ENCODE measurements at places on chromosomes 12 and 14.

GRCh38 chr14:50533241-50533705 is 904 bp upstream of the MAP4K5 start:
- DNase-seq = no peak

DNA sequence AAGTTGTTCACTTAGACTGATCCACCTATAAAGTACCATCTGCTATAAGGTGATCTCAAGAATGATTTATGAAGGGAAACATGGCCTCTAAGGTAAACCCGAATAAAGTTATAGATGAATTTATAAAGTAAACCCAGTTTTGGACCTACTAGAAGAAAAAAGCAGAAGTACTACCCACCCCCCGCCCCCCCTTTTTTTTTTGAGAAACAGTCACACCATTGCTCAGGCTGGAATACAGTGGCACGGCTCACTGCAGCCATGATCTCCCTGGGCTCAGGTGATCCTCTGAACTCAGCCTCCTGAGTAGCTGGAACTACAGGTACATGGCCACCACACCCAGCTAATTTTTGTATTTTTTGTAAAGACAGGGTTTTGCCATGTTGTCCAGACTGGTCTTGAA is 3.9 kb downstream of the ENTPD5 start:
- no peak for DNase-seq

GRCh38 chr14:93987815-93988476 is 9.2 kb upstream of the CCDC197 start:
- no peak for DNase-seq

- no peak for DNase-seq
These were observed 71.5 kb upstream of the ARHGAP5 start for GRCh38 chr14:32005628-32006027.

GRCh38 chr12:108845696-108846095 is 11.7 kb downstream of the SSH1 start:
- no peak for DNase-seq

- DNase-seq = no peak
These were observed 149.8 kb downstream of the GPHN start for GRCh38 chr14:66657780-66658179.

DNA sequence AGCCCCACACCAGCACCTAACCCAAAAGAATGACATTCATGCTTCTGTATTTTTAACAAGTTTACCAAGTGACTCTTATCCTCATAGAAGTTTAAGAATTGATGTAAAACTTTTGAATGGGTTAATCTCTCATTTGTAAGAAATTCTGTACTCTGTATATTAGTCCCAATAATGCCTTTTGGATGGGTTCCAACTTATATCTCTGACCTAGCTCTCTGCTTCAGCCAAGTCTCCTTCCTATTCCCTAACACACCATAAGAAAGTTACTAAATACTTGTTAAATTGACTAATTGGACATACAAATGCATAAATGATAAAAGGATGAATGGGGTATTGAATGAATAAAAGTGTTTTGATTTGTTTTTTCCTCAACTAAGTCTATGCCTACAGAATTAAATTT is 557.3 kb downstream of the TMTC2 start:
- no peak for DNase-seq

GRCh38 chr14:97366400-97366799 is 569.2 kb downstream of the VRK1 start:
- no peak for DNase-seq

- DNase-seq = no peak
These were observed 183.6 kb upstream of the SLC38A2 start for GRCh38 chr12:46556105-46556559.

- DNase-seq = no peak
These were observed 27.8 kb upstream of the BDKRB2 start for GRCh38 chr14:96176811-96177211.

GRCh38 chr14:31405599-31406232 is 14.6 kb downstream of the HEATR5A start:
- no peak for DNase-seq
